ENCODE measurements at places on chromosomes 7 and 10. TPM values are rescaled to one million over a fixed set of nuclear protein-coding genes. Genes with fewer than 3 reads are reported as not detected.

The LIPN gene
- not detected for total RNA-seq

The HMX2 gene
- 19.8 TPM for total RNA-seq

The KLF14 gene
- total RNA-seq, result not detected

The FAM25G gene
- total RNA-seq, result not detected

The CPXM2 gene
- 0.67 TPM for total RNA-seq

The UNC5B gene
- 0.08 TPM for total RNA-seq

The OR9A2 gene
- total RNA-seq, result not detected

The ATP6V1F gene
- total RNA-seq, result 155 TPM

The RAMP3 gene
- not detected for total RNA-seq

The CTAGE15 gene
- 0.49 TPM for total RNA-seq

The MEST gene
- 8.2 TPM for total RNA-seq

The FOXP2 gene
- total RNA-seq, result 2.1 TPM

The SLC39A12 gene
- total RNA-seq, result 0.67 TPM

The ERV3-1 gene
- total RNA-seq, result 14.6 TPM

The NCAPG2 gene
- total RNA-seq, result 67.2 TPM

The GIMAP7 gene
- total RNA-seq, result 3.4 TPM

The HOXA1 gene
- total RNA-seq, result not detected

The CDNF gene
- 1.0 TPM for total RNA-seq

The ZNF488 gene
- not detected for total RNA-seq

The TCAF2 gene
- total RNA-seq, result 3.0 TPM

The EPHA1 gene
- 0.21 TPM for total RNA-seq

The HOXA5 gene
- total RNA-seq, result not detected

The NEURL1 gene
- total RNA-seq, result 0.05 TPM

The CLRN3 gene
- not detected for total RNA-seq

The TWIST1 gene
- not detected for total RNA-seq

The SPAM1 gene
- total RNA-seq, result not detected

The DNTT gene
- total RNA-seq, result not detected

The RET gene
- not detected for total RNA-seq

The SVOPL gene
- not detected for total RNA-seq

The SFTPD gene
- 0.24 TPM for total RNA-seq

The CASP7 gene
- 25.5 TPM for total RNA-seq

The JAZF1 gene
- total RNA-seq, result 0.82 TPM

The RPEL1 gene
- total RNA-seq, result not detected

The CEP41 gene
- 18.7 TPM for total RNA-seq

The GNG11 gene
- 0.85 TPM for total RNA-seq

The ACSM6 gene
- total RNA-seq, result not detected

The CTNNA3 gene
- total RNA-seq, result 0.13 TPM

The SLC16A9 gene
- total RNA-seq, result 4.8 TPM

The SPDYE9 gene
- total RNA-seq, result not detected

The POLR2J2 gene
- 11.4 TPM for total RNA-seq

The GPC2 gene
- total RNA-seq, result 3.9 TPM

The CRCP gene
- total RNA-seq, result 25.0 TPM

The FANK1 gene
- not detected for total RNA-seq

The GJD4 gene
- not detected for total RNA-seq

The EEPD1 gene
- total RNA-seq, result 1.0 TPM

The EIF3B gene
- 251 TPM for total RNA-seq

The OR2A12 gene
- total RNA-seq, result not detected

The ITGA8 gene
- not detected for total RNA-seq

The ZNF425 gene
- 0.69 TPM for total RNA-seq

The CDC14C gene
- total RNA-seq, result not detected

The TMEM26 gene
- total RNA-seq, result not detected

The PAX4 gene
- total RNA-seq, result not detected

The PRF1 gene
- 1.5 TPM for total RNA-seq

The METTL27 gene
- total RNA-seq, result 0.80 TPM

The TAS2R41 gene
- not detected for total RNA-seq
